ENCODE measurements at places on chromosomes 7 and 10.
A peak's percentile ranks its signal among the peaks of the same experiment; 100 is the strongest.

GRCh38 chr10:62056219-62056618 is 154.7 kb downstream of the ARID5B start:
- no peak for DNase-seq

DNA sequence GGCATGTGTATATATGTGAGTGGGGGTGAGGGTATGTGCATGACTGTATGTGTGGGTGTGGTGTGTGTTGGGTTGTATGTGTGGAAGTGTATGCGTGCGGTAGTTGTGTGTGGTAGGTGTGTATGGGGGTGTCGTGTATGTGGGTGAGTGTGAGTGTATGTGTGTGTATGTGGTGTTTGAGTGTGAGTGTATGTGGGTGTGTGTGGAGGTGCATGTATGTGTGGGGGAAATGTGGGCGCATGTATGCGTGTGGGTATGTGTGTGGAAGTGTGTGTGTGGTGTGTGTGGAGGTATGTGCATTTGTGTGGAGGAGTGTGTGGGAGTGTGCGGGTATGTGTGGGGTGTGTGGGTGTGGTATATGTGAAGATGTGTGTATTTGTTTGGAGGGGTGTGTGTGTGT is 269.5 kb downstream of the GPR158 start:
- DNase-seq = no peak

GRCh38 chr7:4830176-4830575 is 31.7 kb downstream of the PAPOLB start:
- peak; percentile 7 for DNase-seq

DNA sequence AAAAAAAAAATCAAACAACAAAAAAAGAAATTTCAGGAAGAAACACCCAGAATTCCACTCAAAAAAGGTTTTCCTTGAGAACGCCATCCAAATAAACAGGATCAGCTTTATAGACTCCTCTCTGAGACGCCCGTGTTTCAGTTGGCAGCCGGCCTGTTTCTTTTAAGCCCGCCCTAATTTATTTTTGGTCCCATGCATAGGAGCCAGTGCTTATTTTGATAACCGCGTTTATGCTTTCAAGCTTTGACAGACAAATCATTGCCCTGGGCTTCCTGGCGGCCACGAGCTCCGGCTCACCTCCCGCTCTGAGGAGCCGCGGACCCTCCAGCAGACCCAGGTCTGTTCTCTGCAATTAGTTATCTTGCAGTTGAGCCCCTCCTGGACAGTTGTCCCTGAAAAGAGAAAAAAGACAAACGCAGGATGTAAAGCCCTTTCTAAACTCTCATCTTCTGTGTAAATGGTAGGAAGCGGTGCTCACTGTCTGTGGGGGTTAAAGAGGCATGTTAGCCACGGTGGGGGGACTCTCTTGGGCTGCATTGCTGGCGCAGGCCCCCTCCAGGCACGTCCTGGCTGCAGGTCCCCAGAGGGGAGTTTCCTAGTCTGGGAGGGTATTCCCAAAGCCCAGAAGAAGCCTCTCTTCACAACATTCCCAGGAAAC is 22.2 kb upstream of the UNCX start:
- no peak for DNase-seq

- no peak for DNase-seq
Observed at GRCh38 chr10:44952779-44953231, 6.8 kb upstream of the RASSF4 start.

All from activated effector memory CD4-positive, alpha-beta T cell treated with Interleukin-2 at 50 U/mL for 16 hours (primary cell).